ENCODE measurements at places on chromosomes 12 and 14.

DNA sequence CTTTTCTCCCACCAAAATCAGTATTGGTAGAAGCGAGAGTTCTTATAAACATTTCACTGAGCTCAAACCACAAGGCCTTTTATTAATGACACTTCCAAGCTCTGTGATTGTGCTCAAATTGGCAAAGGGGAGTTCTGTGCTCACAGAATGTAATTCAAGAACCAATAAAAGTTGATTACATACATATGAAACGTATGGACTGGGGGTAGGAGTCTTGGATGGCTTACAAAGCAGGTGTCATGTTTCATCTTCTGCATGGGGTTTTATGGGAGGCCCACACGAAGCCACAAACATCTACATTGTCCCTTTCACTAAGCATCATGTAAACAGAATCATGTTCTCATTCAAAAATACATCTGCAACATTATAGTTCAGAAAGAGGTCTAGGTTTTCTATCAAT is 828.3 kb downstream of the VRK1 start:
- DNase-seq: no peak

DNA sequence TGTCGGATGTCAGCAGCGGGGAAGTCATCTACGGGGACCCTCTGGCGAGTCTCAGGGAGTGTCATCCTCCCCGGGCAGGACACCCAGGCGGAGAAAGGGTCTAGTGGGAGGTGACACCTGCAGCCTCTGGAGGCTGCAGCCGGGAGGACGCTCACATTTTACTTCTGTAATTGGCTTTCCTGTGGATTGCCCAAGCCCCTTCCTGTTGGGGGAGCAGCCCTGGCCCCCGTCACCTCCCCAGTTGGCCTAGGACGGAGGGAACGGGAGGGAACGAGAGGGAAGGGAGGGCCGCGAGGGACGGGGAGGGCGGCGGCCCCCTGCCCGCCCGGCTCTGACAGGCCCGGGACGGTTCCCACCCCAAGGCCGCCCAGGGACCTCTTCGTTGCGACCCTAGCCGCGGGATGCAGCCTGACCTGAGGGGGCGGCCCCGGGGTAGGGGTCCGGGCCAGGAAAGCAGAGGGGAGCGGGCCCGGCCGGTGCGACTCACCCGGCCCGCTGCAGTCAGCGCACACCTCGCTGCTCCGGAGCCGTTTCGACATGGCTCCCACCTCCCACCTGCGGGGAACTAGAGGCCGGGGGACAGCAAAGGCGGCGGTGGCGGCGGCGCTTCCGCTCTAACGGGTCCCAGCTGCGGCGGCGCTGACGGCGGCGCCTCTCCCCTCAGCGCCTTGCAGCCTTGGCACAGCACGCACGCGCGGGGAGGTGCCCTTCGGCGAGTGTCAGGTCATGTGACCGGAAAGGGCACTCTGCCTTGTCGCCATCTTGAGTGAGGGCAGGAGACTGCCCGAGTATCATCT is at the start of gene GIT2:
Gene GIT2, minus strand, starts transcription at position 683 of the 797 bp plus-strand sequence. Its CDS starts 144 bp downstream, at position 539.
- DNase-seq: peak; percentile 86

GRCh38 chr12:31016057-31016456 is 57.6 kb upstream of the DDX11 start:
- DNase-seq: no peak

DNA sequence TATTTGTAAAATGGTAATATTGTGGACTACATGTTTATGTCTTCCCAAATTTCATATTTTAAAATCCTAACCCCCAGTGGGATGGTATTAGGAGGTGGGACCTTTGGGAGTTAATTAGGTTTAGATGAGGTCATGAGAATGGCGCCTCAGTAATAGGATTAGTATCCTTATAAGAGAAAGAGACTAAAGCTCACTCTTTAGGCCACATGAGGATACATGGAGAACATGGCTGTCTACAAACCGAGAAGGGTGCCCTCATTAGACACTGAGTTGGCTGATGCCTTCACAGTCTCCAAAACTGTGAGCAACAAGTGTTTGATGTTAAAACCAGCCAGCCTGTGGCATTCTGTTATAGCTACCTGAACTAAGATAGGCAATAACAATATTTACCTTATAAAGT is 58.3 kb upstream of the OTOGL start:
- no peak for DNase-seq

GRCh38 chr12:51056242-51056641 is 8.1 kb downstream of the LETMD1 start:
- no peak for DNase-seq

GRCh38 chr12:62279058-62279457 is 18.9 kb downstream of the USP15 start:
- DNase-seq: no peak

- no peak for DNase-seq
These were observed 95.2 kb upstream of the TBX3 start for GRCh38 chr12:114779186-114779585.

DNA sequence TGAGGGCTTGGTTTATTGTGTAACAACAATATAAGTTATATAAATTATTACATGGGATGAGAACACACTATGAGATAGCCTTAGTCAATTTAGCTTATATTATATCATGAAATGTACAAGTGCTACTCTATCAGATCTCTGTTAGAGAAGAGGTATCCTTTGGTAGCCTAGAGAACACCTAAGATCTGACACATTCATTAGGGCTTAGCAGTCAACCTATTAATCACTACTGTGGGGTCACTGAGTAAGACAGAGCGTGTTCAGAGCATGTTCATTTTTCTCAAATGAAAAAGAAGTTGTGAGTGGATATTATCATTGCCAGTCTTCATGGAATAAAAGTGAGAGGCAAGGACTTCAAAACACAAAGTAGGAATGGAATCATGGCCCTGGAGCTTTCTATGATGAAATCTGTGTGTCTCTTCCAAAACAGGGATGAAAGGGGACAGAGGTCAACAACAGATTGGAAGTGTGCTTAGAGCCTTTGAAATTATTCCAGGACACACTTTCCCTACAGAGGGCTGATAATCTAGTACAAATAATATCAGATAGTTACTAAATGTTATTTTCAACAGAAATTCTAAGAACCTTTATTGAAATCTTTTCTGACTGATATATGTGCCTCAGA is 114.3 kb downstream of the SLC16A7 start:
- DNase-seq: no peak

DNA sequence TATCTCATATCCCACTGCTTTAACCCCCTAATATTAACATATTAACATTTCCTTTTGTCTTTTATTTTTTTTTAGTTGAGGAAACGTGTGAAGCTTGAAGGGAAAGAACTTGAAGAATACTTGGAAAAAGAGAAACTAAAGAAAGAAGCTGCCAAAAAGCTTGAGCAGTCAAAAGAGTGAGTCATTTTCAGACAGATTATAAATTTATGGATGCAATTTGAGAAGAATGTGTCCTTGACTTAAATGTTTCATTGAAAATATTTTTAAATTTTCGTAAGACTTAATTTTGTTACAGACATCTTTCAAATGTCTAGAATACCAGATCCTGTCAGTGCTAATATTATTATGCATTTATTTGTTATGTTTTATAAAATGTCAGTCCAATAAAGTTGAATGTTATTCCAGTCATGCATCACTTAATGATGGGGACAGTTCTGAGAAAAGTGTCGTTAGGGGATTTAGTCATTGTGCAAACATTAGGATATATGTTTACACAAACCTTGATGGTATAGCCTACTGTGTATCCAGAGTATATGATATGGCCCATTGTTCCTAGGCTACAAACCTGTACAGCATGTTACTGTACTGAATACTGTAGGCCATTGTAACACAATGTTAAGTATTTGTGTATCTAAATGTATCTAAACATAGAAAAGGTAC is 32.6 kb downstream of the CPSF2 start:
- no peak for DNase-seq

- no peak for DNase-seq
These were observed 4.7 kb downstream of the LTB4R start for GRCh38 chr14:24315807-24316596.

- no peak for DNase-seq
These were observed 28.0 kb downstream of the ITGA7 start for GRCh38 chr12:55679691-55680090.

GRCh38 chr12:122197612-122197966 is 5.9 kb upstream of the B3GNT4 start:
- no peak for DNase-seq

GRCh38 chr14:34987180-34987579 is 4.4 kb downstream of the SRP54 start:
- no peak for DNase-seq

DNA sequence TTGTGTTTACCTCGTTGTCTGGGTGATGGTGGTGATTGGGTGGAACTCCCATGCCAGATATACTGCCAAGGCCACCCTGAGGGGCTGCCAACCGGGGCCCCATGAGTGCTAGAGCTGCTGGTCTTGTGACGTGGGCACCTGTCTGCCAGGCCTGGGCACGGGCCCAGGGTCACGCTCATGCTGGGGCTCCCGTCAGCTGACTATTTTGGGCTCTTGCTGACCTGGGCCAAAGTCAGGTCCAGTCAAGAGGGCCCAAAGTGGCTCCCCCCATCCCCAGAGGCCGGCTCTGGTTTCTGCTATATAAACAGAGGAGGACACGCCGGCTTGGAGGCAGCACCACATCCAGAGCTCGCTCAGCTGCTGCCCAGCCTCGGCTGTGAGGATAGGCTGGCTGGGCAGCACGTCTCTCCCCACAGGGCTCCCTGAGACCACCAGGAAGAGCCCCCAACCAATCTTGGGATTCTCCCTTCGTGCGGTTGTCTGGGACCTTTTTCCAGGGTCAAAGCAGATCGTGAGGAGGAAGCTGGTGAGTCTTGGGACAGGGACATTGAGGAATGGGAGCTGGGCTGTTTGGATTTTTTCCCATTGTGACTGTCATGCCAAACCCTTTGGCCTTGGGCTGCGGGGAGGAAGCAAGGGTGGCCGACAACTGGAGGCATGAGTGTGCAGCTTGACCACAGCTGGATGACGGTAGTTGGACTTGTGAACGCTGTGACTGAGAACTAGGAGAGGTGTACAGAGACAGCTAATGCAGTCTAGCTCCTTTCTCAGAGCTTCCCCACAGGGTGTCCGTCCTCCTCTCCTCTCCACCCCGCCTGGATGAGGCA is 7.6 kb upstream of the NR4A1 start:
- DNase-seq: no peak

DNA sequence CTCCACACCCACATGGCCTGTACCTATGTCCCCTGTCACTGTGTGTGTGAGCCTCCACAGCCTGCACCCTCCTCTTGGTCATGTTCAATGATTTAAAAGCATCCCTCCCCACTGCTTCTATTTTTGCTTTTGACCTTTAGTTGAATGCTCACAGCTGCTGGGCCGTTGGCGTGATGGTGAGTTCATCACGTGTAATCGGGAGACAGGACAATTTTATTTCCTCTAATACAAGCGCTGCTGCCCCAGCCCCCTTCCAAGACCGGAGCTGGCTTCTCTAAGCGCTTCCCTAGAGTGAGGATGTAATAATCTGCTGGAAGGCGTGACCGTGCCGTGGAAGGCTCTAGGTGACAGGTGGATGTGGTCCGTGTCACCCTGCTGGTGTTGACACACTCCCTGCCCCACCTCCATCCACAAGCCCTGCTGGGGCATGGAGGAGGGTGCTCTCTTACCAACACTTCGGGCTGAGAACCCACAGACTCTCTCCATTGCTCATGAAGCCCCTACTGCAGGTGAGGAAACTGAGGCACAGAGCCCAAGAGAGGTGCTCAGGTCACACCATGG is 25.4 kb downstream of the CCDC85C start:
- DNase-seq: no peak

DNA sequence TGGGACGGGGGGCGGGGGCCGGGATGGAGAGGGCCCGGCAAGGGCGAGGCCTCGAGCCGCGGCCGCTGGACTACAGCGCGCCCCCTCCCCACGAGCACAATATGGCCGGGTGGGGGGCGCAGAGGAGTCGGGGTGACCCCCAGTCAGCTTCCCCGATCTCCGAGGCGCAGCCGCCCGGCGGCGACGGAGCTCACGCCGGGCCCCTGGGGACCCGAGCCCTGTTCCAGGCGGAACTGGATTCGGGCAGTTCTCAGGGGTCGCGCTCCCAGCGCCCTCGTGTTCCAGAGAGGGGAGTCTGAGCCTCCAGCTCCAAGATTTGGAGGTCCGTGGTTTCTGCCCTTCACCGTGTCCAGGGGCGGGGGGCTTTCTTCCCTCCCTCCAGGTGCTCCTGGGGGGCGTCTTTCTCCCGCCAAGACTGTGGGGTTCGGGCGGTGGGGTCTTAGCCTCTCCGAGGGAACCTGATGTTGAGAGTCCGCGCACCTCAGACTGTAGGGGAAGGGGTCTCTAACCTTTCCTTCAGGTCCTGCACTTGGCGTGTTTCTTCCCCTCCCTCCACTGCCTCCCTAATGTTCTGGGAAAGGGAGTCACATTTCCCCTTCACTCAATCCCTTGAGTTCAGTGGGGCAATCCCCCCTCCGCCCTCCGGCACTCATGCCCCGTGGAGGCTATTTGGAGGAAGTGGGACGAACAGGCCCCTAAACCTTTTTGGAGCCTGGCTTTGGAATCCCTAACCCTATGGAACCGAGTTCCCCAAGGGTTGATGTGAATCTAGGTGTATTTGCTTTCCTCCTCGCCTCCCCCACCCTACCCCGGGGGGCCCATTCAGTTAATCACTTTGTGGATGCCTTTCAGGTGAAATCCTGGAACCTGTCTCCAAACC is 584 bp downstream of the ACVR1B start:
- DNase-seq: no peak

DNA sequence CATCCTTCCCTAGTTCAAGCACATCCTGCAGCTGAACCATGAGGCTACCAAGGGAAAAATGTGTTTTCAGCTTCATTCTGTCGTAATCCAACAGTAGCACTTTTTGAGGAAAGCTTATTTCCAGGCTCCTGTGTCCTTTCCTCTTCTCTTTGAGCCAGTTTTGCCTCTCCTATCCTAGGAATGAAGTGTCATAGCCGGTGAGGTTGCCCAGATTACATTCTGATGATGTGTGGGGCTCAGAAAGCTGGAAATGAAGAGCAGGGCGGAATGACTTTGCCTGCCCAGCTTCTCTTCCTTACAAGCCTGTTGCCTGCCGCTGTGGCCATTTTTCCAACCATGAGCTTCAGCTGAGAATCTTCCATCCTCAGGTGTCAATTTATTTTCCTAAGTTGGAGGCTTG is 381.8 kb downstream of the NUAK1 start:
- DNase-seq: no peak

DNA sequence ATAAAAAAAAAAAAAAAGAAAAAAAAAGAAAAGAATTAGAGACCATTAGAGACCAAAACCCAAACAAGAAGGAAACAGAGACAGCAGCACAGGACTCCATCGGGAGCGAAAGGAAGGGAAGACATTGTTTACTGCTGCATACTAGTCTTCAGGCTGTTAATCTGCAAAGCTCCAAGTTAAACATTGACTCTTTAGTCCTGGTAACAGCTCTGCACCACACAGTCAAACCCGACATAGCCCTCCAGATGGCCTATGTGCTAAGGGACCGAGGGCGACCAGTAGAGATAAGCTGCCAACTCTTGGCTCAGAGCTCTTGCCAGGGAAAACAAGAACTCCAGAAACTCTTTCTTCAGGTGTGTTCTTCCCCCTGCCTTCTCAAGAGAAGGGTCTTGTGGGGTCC is 7.8 kb downstream of the P2RX4 start:
- no peak for DNase-seq

DNA sequence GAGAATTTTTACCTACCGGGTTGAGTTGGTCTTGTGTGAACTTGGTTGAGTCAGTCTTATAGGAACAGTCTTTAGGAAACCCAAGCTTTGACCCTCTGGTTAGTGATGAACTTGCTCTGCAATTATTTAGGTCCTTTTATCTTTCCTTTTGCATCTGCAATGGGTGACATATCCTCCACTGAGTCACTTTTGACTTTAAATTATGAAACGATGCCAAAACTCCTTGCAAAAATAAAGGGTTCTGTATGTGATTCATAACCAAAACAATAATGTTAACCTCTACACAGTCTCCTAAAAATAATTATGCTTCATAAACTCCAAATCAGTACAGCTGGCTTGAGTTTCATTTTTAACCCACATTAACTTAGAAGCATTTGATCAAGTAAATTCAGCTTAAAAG is 979.4 kb downstream of the GALC start:
- no peak for DNase-seq

GRCh38 chr14:103316721-103317121 is 17.3 kb upstream of the EIF5 start:
- no peak for DNase-seq
